Fibroblast of lung (primary cell): ENCODE measurements at places on chromosomes 6 and 20. TPM values are rescaled to one million over a fixed set of nuclear protein-coding genes. Genes with fewer than 3 reads are reported as not detected.

- no peak for DNase-seq
Measured at GRCh38 chr6:26218824-26219223, 131.6 kb downstream of the HFE start.

DNA sequence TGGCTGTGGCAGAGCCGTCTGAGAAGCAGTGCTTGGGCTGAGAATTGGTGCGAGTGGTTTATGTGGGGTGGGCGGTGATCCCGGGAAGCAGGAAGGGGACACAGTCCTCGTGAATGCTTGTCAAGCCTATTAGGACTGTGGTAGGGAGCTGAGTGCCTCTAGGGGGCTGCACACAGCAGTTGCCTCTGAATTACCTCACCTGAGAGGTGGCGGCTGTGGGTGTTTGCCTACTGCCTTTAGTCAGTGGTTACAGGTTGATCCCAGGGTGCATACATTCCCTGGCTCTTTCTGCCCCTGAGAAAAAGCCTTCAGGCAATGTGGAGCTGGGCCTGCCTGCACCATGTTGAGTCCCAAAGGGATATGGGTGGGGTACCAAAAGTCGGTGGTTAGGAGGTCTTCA, 5.2 kb downstream of the AP5S1 start:
- DNase-seq, result no peak

DNA sequence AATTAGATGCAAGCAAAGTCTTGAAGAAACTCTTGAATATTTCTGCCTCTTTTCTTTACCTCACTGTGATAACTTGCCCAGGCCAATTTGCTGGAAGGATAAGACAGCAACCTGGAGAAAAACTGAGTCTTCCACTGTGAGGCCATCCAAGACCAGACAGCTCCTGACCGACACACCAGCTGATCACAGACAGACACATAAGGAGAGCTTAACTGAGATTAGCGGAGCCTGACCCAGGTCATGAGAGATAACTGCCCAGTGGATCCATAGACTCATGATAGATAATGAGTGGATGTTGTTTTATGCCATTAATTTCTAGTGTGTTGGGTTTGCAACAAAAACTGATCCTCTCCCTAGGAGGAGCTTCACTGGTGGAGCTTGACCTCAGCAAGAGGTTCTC, 64.4 kb upstream of the NOX3 start:
- DNase-seq, result no peak

DNA sequence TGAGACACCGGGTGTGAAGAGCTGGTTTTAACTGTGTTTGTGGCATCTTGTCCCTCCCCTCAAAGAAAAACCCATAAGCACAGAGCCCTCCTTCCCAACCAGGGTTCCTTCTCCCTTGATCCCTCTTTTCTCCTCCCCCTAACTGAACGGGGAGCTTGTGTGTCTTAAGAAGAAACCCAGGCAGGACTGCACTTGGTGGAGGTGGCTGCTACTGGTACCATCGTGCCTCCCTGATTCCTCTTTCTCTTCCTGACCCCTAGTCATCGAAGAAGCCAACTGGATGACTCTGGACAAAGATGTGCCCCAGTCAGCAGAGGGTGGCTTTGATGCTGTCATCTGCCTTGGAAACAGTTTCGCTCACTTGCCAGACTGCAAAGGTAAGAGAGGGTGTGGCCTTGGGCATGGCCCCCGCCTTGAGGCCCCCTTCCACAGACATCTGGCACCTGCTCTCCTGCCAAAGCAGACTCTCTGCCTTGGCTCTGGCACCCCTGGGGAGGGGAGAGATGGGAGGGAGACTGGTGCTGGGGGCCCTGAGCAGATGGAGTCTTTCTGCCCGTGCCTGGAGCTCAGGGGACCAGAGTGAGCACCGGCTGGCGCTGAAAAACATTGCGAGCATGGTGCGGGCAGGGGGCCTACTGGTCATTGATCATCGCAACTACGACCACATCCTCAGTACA, 2.1 kb downstream of the GNMT start:
- DNase-seq, result no peak

GRCh38 chr6:2755456-2755855, 4.7 kb upstream of the MYLK4 start:
- no peak for DNase-seq

GRCh38 chr6:2959909-2960719, 11.3 kb downstream of the SERPINB6 start:
- DNase-seq, result peak; percentile 55

DNA sequence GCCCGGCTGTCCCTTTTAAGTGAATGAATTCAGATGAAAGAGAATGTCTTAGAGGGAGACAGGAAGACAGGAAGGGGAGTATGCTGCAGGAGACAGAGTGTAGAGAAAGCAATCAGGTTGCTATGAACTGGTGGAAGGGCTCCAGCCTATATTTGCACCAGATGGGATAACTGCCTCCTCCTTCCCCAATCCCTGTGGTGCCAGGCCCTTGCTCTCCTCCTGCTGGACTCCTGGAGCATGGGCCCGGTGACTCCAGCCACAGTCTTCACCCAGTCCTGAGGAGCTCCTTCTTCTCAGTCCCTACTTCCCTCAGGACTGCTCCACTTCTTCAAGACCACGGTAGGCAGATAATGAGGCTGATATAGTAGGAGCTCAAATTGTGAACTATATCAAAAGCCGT, 91.8 kb downstream of the TMEM200A start:
- no peak for DNase-seq

- no peak for DNase-seq
Measured at GRCh38 chr6:168536665-168537539, 95.9 kb downstream of the SMOC2 start.

DNA sequence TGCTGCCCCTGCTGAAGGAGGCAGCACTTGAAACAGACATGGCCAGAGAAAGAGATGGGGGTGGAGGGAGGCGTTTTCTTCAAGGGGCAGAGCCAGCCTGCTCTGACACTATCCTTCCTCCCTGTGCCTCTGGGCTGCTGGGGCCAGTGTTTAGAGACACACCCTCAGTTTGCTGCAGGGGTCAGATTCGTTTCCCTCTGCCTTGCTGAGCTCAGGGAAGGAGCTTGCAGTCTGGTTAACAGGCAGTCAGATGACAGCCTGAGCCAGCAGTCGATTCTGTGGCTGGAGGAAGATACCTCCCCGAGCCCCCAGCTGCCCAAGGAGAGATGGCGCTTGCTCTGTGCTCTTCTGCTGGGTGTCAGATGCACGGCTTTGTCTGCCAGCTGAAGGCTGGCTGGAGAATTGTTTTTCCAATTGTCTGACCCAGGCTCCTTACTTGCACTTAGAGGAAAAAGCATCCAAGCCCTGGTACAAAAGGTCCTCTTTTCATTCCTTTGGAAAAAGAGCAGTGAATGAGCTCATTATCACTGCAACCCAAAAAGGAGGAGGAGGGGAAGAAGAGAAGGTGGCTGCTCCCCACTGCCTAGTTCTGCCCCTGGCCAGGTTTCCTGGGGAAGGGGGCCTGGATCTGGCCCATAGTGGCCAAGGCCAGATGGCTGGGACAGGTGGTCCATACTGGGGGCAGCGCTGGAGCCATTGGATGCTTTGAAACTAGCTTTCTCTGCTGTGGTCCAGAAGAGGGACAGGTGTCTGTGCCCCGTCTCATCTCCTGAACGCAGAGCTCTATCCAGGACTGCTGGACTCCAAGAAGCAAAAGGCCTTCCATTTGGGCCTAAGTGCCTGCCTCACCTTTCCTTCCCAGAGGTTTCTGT, 88.2 kb downstream of the TCP11 start:
- DNase-seq, result peak; percentile 80

- DNase-seq, result peak; percentile 88
Measured at GRCh38 chr6:157323966-157324300, 614 bp upstream of the TMEM242 start.

DNA sequence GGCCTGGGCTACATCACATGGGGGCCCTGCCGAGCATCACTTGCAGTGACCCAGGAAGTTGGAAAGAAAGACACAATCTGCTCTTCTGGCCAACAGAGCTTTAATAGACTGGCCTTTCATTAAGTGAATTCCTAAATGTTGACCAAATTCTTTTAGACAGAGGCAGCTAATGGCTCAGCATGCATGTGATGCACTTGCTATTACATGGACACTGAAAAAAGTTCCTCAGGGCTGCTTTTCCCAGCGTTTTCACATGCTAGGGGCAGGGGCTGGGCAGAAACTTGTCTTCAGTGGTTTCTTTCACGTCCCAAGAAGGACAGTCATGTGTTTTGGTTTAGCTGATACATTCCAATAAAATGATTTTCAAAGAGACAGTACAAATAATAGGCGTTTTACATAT, 651.0 kb upstream of the SLC35B3 start:
- no peak for DNase-seq

DNA sequence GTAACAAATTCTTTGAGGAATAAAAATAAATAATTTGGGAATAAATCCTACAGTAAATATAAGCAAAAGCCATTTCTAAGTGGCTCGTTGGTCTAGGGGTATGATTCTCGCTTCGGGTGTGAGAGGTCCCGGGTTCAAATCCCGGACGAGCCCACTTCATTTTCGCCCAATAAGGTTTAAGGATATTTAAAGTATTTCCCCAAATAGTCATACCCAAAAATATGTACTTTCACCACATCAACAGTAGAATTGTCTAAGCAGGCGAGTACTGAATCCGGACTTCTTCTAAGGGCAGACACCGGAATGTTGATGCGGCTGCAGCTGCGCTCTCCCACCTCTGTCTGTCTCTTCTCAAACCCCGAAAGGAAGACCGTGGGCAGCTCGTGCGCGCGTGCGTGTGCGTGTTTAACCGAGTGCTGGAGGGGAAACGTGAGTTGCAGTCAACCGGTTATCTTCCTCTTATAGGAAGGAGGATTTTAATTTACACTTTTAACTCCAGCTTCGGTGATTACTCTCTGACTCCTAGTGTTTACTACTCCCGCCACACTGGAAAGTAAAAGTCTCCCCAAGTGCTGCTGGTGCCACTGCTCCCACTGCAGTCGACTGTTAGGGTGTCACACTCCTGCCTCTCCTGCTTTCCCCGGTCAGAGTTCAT, 155.7 kb upstream of the PRSS16 start:
- peak; percentile 96 for DNase-seq

- DNase-seq, result no peak
Measured at GRCh38 chr20:18981962-18982539, 168.5 kb downstream of the SCP2D1 start.

GRCh38 chr20:330233-331149, 5.1 kb downstream of the SOX12 start:
- peak; percentile 84 for DNase-seq

DNA sequence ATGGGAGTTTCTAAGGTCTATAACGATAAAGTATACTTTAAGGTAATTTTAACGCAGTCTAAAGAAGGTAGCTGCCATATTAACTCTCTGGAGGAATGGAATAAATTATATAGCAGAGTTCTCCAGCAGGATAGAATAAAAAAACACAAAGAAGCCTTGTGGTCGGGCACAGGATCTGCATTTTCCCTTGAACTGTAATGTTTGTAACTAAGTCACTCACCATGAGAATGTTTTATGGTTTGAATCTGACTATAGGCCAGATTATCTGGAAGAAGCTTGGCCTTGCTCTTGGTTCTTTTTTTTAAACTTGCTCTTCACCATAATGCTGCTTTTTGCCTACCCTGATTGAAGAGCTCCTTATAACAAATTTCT, 238.8 kb upstream of the NOX3 start:
- peak; percentile 13 for DNase-seq

DNA sequence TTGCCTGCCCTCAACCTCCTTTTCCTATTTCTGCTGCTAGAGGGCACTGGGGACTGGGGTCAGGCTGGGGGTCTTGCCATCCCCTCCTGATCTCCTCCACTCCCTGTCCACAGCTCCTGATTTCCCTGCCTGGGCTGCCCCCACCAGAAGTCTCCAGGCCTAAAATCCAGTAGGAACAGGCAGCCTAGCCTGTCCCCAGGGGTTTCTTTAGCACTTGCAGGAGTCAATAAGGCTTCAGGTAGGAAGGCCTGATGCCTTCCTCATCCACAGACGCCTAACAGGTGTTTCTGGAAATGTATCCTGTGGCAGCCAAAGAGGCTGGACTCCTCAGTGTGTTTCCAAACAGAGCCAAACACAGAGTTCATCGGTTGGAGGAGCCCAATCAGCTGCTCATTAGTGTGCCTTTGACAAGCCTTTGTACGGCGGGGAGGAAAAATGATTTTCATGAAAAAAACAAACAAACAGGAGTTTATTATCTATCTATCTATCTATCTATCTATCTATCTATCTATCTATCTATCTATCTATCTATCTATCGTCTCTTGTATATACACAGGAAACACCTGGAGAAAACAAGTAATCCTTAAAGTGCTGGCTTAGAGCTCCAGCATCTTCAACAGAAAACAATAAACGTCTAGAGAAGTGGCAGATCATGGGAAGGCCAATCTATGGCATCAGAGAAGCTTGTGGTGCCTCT, 3.7 kb upstream of the RAET1E start:
- no peak for DNase-seq

- no peak for DNase-seq
Measured at GRCh38 chr20:59148701-59149493, 14.7 kb upstream of the ZNF831 start.

DNA sequence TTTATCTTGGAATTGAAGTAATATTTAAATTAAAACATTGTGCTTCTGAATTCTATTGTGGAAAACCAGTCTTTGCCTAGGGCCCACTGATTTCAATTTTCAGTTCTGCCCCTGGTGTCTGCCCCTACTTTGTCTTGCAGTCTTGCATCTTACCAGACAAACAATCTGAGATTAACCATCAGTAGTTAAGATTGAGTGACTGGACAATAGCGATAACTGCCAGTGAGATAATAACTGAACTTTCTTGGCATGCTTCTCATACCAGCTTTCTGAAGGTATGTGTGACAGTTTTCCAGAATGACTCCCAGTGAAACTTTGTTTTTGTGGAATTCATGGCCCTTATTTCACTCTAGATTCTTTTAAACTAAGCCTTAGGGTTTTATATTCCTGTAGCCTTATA, 53.5 kb downstream of the KCNQ5 start:
- DNase-seq, result no peak

GRCh38 chr6:137256350-137257103, 37.3 kb upstream of the IFNGR1 start:
- DNase-seq, result no peak

DNA sequence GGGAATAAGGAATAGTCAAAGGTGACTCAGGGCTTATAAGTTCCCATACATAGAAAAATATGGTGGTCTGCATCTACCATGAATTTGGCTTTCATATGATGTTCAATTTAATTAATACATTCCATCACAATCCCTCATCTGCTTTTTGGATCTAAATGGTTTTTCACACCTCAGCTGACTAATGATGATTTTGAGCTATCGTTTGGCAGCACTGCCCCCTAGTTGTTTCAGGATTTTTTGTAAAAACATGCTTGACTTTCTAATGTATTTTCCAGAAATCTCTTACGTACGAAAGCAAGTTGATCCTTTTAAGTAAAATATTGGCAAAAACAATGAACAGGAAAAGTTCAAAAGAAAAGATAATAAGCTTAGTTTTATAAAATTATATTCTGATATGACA, 408.6 kb upstream of the ADGRB3 start:
- DNase-seq, result peak; percentile 17

GRCh38 chr6:155066361-155066760, 71.2 kb downstream of the TIAM2 start:
- peak; percentile 50 for DNase-seq

- DNase-seq, result no peak
Measured at GRCh38 chr6:6201200-6201599, 119.3 kb downstream of the F13A1 start.

The CST2 gene
- not detected in 2 replicates for total RNA-seq

The ULBP1 gene
- total RNA-seq, result 0.26 and 0.83 TPM in 2 replicates

The KIF13A gene
- total RNA-seq, result 65.0 and 114 TPM in 2 replicates

The CST9L gene
- total RNA-seq, result not detected in 2 replicates

The MPIG6B gene
- not detected in 2 replicates for total RNA-seq

The NRSN1 gene
- total RNA-seq, result not detected in 2 replicates

The LPIN3 gene
- total RNA-seq, result 3.1 and 5.1 TPM in 2 replicates

The SYCP2 gene
- total RNA-seq, result 0.51 and 1.2 TPM in 2 replicates

The DDR1 gene
- 16.7 and 17.5 TPM in 2 replicates for total RNA-seq

The JPH2 gene
- 0.51 and 0.66 TPM in 2 replicates for total RNA-seq

The TFAP2C gene
- not detected in 2 replicates for total RNA-seq

The MACROD2 gene
- 1.0 and 1.7 TPM in 2 replicates for total RNA-seq

The TMC2 gene
- total RNA-seq, result under 0.01 TPM in 2 replicates
